ENCODE measurements at places on chromosomes 1 and 21. TPM values are rescaled to one million over a fixed set of nuclear protein-coding genes. Genes with fewer than 3 reads are reported as not detected.

Gene SYCP1
- total RNA-seq, result not detected

Gene ETV3L
- not detected for total RNA-seq

Gene FCMR
- not detected for total RNA-seq

Gene VAMP3
- 51.2 TPM for total RNA-seq

Gene ADAM15
- total RNA-seq, result 19.5 TPM

Gene SLC1A7
- total RNA-seq, result not detected

Gene ST6GALNAC3
- total RNA-seq, result 10.4 TPM

Gene CAMSAP2
- total RNA-seq, result 16.7 TPM

Gene PLCH2
- 0.33 TPM for total RNA-seq

Gene HMCN1
- total RNA-seq, result 28.5 TPM

Gene SYT6
- total RNA-seq, result not detected

DNA sequence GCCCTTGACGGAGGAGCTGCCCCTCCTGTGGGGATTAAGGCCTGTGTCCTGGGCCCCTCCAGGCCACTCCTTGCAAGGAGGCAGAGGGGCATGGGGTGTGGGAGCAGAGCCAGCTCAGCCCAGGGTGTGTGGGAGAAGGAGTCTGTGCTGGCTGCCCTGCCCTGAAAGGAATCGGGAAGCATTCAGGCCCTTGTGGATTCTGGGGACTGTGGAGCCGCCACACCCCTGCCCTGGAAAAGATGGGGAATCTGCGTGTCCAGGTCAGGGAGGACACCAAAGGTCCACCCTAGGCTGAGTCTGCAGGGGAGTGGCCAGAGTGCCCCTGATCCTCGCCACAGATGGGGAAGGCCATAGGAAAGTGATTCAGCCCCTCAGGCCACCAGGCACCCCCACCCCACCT is 16.5 kb upstream of the PRDM16 start:
- DNase-seq, result no peak

GRCh38 chr1:200869753-200870391 is 2.9 kb upstream of the GPR25 start:
- no peak for DNase-seq

GRCh38 chr1:180898441-180899219 is 14.1 kb upstream of the KIAA1614 start:
- DNase-seq, result peak; percentile 55

GRCh38 chr1:181588631-181589030 is 105.3 kb downstream of the CACNA1E start:
- no peak for DNase-seq

- DNase-seq, result no peak
These were observed 296.9 kb upstream of the RUNX1 start for GRCh38 chr21:35345954-35346353.

DNA sequence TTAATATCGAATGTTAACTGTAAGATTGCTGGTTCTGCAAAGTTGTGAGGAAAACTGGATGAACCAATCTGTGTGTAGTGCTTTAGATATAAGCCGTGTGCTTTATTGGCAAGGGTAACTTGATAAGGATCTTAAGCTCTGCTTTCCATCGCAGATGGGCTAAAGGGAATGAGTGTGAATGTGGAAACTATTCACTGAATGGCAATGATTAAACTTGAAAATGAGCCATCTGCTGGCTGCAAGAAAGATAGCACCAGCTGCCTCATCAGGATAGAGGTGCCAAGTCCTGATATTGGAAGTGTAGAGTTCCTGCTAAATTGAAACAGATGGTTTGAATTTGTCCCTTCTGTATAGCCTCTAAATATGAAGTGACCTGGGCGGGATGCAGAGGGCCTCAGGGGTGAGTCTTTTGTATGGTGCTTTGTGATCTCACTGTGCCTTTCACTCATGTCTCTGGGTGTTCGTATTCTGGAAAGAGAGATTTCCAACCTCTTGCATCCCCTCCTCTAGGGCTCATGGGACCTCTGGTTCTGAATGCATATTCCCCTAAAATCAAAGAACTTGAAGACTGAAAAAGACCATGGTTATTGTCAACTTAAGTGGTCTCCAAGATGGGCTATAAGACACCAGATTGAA is 9.2 kb downstream of the FCRL3 start:
- peak; percentile 35 for DNase-seq

DNA sequence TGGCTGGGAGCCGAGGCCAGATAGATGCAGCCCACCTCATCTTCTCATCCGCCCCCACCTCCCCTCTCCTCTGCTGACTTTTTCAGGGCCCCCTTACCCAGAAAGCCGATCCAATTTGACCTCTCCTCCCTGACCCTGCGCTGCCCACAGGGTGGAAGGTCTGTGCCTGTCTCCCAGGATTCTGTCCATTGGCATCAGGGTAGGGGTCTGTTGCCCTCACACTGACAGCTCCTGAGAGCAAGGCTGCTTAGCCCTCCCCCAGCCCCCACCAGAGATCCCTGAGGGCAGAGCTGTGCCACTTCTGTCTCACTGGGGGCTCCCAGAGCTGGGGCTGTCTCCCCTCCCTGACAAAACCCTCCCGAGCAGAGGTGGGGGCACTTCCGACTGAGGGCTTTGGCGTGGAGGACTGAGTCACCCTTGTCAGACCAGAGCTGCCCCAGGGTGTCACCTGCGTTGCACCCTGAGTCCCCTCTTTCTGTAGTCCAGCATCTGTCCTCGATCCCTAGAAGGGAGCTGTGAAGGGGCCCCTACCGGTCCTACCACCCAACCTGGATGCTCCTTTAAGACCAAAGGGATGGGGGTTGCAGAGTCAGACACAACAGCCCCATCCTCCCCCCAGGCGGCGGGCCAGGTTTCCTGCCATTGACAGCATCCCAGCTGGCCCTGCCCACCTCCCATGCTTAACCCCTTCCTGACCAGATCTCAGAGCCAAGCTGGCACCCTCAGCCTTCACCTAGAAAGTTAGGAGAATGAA is 2.4 kb upstream of the FAM110D start:
- peak; percentile 66 for DNase-seq

DNA sequence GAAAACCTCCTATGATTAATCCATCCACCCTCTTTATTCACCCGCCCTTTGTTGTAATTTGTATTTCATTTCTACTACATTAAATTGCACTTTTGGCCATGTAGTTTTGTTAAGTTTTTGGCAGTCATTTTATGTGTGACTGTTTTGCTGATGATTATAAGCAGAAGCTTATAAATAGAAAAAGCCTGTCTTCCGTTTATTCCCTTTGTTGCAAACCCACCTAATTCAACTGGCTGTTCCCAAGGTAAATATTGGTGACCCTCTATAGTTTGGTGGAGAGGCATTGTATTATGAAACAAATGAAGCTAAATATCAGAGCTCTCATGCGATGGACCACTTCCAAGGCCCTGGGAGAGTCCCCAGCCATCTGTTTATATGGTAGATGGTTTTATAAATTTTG is 36.7 kb upstream of the IGSF3 start:
- DNase-seq, result no peak

GRCh38 chr1:112717263-112717873 is 2.2 kb upstream of the PPM1J start:
- no peak for DNase-seq

- DNase-seq, result no peak
These were observed 212.7 kb upstream of the JUN start for GRCh38 chr1:58996341-58997059.

GRCh38 chr1:51280321-51280978 is 44.4 kb downstream of the RNF11 start:
- DNase-seq, result peak; percentile 15

GRCh38 chr21:45386336-45386727 is 18.6 kb upstream of the COL18A1 start:
- no peak for DNase-seq

Data from cardiac muscle cell (in vitro differentiated cells and primary cell).